ENCODE measurements at places on chromosomes 4 and X.

- DNase-seq, result no peak
Observed at GRCh38 chrX:46965125-46965758, 53.0 kb downstream of the JADE3 start.

DNA sequence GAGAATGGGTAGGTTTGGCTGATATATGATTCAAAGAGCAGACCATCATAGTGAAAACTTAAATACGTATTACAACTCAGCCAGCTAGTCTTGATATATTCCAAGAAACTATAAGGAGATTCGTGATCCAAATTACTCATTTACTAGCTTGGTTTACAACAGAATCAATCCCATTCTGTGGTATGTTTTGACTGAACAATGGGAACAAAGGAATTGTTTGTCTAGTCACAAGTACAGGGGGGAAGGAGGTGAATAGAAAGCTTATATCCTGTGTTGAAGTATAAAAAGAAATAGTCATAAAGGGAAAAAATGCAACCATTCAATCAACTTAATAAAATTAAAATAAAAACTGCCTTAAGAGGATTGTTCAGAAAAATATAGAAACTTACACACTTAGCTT lies 17.0 kb downstream of the C4orf54 start:
- no peak for DNase-seq

DNA sequence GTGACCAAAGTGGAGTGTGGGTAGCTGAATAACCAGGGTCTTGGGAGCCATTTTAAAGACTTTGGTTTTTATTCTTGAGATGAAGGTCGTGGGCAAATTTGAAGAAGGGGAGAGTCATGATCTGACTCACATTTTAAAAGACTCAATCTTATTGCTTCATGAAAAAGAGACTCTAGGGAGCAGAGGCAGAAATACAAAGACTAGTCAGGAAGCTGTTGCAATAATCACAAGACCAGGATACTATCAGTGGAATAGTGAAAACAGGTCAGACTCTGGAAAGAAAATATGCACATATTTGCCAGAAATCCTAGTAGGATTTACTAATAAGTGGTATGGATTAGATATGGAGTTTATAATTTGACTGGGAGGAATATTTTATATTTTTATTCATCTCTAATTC lies 448.4 kb downstream of the RAPGEF2 start:
- no peak for DNase-seq

DNA sequence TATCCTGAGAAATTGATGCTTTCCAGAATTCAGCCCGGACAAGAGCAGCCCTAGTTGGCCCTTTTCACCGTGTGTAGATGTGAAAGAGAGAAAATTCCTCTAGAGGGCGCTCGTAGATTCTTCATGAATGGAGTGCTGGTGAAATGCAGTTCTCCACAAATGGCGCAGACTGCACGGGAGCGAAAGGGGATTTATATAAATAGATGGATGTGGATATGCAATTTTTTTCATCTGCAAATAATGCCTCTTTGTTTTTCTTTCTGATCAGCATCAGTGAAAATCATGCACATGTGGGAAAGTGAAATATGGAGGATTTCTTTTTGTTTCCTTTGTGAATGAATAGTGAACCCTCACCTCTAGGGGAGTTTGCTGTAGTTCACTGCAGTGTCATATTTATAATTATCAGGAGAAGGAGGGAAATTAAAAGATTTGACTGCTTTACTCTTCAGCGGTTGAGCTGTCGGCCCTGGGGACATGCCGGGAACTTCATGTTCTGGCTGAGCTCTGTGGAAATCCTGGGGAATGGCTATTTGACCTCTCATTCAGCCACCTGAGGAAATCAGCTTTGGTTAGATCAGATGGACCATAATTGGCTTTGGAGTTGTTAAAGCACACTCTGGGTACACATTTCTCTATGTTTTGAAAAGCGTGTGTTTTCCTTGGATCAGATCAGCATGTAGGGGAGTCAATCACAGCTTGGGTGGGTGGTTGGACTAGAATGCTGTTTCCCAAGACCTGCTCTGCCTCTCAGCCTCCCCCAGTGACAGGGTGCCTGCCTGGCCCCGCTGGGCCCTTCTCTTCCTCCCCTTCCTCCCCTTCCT lies 115.0 kb upstream of the SHISA3 start:
- DNase-seq, result peak; percentile 49

GRCh38 chr4:159227984-159228383 lies 125.1 kb downstream of the RAPGEF2 start:
- peak; percentile 8 for DNase-seq

- no peak for DNase-seq
Observed at GRCh38 chrX:4240541-4241194, 527.2 kb upstream of the PRKX start.

DNA sequence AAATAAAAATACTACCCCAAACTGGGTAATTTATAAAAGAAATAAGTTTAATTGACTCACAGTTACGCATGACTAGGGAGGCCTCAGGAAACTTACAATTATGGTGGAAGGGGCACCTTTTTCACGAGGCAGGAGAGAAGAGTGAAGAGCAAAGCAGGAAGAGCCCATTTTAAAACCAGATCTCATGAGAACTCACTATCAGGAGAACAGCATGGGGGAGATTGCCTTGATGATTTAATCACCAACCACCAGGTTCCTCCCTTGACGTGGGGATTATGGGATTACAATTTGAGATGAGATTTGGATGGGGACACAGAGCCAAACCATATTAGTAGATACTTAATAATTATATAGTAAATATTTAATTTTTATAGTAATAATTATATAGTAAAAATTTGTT lies 10.1 kb downstream of the CISD2 start:
- no peak for DNase-seq

- DNase-seq, result no peak
Observed at GRCh38 chr4:154047733-154048132, 258.9 kb upstream of the SFRP2 start.

DNA sequence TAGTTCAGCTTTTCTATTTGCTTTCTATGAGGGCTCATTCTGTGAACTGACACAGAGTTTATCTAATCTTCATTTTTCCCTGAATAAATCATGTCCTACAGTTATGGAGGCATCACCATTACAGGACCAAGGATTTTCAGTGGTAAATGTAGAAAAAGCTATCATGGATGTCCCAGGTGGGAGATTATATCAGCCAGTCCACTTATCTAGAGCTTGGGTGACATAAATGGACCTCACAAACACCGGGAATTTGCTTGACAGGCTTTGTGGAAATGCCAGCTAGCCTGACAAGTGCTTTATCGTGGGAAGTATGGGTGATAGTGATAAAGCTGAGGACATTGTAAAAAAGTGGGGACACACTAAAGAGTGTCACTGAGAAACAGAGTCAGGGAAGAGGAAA lies 1015.2 kb upstream of the SLIT2 start:
- no peak for DNase-seq

- no peak for DNase-seq
Observed at GRCh38 chr4:112270051-112270450, 15.7 kb downstream of the TIFA start.

DNA sequence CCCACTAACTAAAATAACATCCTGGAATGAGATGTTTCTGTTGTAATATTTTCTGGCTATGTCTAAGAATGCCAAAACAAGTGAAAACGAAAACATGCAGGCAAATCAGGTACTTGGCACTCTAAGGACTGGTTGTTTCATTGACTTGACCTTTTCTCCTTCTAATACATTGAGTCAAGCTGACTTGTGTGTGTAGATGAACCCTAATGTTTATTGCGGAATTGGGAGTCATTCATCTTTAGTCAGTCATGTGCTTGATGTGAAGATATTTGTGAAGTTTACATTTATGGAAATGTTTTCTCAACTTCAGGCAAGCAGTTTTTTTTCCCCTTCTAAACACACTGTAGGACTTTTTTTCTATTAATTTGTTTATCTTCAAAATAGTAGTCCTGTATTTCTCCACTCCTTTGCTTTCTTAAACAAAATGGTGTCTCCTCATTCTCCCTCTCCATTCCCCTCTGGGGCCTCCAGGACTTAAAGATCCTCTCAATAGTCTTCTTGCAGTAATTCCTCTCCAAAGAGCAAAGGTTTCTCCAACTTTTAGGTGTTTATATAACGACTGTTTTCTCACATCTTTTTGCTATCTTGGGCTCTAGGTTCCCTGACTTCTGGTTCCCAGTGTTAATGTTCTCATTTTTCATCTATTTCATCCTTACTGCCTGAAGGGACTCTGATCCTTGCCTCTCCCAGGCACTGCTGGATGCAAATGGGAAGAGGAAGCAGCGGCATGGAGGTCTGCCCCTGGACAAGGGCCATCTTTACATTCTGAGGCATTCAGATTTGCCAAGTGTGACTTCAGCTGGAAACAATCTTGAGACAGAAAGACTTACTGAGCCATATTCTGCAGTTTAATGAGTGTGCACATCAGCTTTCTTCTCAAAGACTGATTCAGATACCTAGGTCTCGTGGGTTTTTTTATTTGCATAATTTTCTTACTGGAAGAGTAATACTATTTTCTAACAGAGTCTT lies 166.4 kb downstream of the ARHGAP6 start:
- no peak for DNase-seq

DNA sequence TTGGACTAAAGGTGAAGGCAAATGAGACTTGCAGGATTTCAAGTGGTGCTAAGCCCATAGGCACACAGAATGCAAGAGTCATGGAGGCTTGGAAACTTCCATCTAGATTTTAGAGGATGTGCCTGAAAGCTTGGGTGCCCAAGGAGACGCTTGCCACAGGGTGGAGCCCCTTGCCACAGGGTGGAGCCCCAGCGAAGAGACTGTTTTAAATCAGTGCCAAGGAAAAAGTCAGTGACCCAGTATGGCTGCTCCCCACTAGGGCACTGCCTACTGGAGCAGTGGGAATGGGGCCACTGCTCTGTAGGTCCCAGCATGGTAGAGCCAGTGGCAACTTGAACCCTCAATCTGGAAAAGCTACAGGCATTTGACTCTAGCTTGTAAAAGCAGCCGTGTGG lies 794.2 kb upstream of the LCORL start:
- DNase-seq, result no peak

DNA sequence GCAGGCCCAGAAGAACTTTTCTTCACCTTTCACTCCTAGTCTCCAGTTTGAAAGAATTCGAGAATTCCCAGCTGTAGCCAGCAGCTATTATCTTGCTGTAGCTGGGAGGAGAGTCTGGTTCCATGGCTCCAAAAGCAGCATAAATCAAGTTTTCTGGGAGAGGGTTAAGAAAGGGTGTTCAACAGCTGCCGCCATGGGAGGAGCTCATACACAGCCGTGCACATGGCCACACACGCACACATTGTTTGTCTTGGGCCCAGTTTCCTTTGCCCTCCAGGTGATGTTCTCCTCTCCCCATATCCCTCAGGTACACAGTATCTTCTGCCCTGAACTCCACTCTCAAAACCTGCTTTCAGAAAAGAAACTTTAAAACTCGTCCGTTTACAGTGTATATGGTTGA lies 4.1 kb upstream of the GPC3 start:
- no peak for DNase-seq

- no peak for DNase-seq
Observed at GRCh38 chr4:184099535-184099966, 118.1 kb downstream of the ENPP6 start.

- DNase-seq, result no peak
Observed at GRCh38 chr4:110540982-110541451, 65.1 kb downstream of the ENPEP start.

DNA sequence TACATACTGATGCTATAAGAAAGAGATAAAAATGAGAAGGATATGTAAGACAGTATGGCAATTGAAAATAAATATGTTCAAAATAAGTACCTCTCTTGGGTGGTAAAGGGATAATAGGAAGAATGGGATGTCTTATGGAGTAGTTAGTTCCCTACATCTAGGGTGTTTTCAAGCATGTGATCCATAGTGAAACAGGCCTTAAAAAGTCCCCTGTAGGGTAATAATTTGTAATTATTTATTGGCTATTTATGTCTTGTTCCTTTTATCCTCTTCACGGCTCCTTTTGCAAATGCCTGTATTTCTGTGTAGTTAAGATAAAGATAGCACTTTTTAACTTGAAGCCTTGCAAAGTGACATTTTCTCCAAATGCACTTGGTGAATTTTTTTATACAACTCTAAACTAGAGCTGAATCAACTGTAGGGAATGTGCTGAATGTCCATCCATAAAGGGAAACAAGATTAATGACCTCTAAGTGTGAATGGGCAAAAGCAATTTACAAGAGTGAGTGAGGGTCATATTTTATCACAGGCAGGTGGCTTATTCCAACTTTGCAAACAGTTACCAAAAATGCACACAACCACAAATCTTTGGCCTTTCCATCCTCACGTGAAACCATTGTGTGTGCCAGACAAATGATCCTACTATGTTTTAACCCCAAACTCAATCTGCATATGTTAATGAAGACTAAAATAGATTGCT lies 299.0 kb downstream of the KCNIP4 start:
- no peak for DNase-seq

- no peak for DNase-seq
Observed at GRCh38 chr4:143617994-143618679, 82.3 kb downstream of the FREM3 start.

GRCh38 chr4:1784789-1785591 lies 8.1 kb upstream of the FGFR3 start:
- DNase-seq, result no peak

- no peak for DNase-seq
Observed at GRCh38 chrX:109831326-109831985, 98.4 kb upstream of the ACSL4 start.

GRCh38 chrX:66408507-66408906 lies 230.4 kb downstream of the EDA2R start:
- no peak for DNase-seq

DNA sequence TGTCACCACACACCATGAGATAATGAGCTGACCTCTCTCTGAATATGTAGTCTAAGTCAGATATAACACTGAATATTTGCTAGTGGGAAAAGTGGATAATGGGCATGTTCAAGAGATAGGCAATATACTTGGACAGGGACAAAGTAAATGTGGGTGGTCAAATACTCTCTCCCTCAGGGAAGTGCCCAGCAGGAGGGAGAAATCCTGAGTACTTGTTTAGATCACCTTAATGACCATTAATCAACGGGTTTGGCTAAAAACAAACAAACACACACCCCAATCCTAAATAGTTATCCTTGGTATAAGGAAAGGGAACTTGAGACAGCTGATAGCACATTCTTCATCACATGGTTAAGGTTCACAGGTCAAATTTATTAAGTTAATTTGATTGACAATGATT lies 933.5 kb downstream of the C4orf33 start:
- DNase-seq, result no peak

DNA sequence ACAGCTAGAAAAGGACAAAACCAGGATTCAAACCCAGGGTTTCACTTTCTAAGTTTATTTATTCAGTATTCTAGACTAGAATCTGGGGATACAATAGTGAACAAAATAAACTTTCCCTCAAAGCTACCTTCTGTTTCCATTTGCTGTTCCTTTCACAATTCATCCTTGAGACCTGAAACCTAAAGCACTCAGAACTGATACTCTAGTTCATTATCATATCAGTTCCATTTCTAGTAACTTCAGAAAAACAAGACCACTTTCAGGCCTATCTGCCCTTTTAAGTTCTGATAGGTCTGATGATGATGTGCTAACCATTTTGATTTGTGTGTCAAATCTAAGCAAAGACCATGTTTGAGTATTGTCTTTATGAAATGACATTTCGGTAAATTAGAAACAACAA lies 7.8 kb upstream of the XK start:
- DNase-seq, result no peak

GRCh38 chr4:113809311-113809710 lies 47.8 kb upstream of the CAMK2D start:
- DNase-seq, result no peak

GRCh38 chrX:37378404-37378803 lies 29.2 kb downstream of the PRRG1 start:
- DNase-seq, result no peak

- no peak for DNase-seq
Observed at GRCh38 chrX:71181558-71181909, 36.9 kb downstream of the NLGN3 start.
